ENCODE measurements at places on chromosomes 3 and 15.

DNA sequence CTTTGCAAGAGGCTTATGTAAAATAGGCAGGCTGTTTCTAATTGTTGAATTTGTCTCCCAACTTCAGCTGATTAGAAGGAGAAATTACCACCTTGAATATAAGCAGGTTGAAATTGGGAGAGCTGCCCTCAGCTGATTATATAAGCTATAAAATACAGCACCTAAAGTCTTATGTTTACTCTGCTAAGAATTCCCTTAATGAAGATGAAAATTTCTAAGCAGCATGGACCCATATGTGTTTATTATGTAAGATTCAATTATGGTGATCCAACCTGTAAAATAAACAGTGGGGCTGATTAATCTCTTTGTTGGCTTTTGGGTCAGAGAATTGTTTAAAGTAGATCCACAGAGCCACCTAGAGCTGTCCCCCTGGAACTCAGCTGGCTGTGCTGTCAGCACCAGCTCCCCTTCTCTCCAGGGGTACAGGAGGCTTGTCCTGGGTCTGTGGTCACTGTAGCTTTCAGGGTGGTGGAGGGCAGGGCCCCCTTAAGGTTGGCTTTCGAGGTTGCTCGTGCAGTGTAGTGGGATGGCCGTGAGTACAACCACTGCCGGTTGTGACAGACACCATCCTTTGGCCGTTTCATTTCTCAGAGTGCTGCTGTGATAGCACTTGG, 9.5 kb downstream of the SLCO3A1 start:
- no peak for DNase-seq

DNA sequence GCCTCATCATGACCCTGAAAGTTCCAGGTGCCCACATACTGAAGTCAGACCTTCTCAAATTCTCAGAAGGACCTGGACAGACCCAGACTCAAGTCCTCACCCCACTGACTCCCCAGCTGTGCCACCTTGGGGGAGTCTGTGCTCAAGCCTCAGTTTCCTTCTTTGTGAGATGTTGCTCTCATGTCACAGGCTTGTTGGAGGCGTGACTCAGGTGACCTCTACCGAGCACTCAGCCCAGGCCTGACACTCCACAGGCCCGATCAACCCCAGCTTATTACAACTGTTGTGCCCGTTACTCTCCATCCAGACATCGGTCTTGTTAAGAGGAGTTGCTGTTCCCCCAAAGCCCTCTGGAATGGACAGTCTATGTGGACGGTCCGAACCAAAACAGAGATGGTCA, 276.1 kb upstream of the LYSMD4 start:
- no peak for DNase-seq

DNA sequence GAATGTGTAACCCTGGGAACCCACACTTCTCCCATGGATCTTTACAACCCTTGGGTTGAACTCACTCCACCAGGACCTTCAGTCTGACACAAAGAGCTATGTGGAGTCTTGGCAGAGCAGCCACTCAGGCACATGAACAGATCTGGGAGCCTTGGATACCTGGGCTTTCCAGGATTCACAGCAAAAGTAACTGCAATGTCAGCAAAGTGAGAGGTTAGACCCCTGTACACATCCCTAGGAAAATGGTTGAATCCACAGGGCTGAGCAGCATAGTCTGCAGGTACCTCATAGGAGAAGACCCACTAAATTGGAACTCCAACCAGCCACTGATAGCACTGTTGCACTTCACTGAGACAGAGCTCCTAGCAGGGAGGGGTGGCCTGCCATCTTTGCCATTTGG, 59.6 kb downstream of the ILDR1 start:
- no peak for DNase-seq

DNA sequence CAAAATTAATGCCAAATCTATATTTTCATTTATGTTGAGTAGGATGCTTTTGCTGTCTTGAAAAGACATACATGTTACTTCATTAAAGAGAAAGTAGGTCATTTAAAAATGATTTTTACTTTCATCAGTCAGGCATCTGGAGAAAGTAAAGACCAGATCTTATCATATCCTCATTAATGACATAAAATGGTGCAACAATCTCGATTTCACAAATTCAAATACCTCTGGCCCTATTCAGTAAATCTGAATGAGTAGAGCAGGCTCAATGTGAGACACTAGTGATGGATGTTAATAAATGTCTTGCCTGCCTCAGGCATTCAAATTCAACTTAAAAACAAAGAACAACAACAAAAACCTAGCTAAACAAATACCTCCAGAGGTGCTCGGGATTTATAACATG, 714.1 kb downstream of the NAALADL2 start:
- no peak for DNase-seq

DNA sequence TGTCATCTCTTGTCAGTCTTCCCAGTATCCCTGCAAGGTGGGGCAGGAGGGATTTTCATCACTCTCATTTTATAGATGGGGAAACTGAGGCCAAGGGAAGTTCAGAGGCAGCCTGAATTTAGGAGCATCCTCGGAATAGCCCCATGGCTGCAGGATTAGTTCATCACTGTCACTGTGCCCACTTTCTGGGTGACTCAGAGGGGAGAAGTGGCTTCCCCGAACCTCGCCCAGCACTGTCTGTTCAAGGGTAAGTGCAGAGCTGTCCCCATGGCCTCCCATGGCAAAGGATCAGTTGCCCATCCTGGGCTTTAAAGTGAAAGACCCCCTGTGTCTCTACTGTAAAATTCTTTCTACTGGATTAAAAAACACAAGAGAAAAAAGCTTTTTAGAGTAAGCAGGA, 60.0 kb upstream of the SEC13 start:
- DNase-seq, result no peak

- DNase-seq, result no peak
These were observed 796.0 kb downstream of the ROBO2 start for GRCh38 chr3:77835921-77836320.

DNA sequence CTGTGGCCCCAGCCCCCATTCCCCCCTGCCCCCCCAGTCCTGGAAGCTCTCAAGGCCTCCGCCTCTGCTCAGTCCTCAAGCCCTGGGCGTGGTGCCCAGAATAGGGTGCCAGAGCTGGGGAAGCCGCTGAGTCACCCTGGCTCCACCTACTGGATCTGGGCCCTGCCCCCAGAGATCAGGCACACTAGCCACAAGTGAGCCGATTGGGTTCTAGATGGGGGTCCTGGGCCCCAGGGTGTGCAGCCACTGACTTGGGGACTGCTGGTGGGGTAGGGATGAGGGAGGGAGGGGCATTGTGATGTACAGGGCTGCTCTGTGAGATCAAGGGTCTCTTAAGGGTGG, 5.7 kb downstream of the EIF4G1 start:
- DNase-seq, result peak; percentile 72

DNA sequence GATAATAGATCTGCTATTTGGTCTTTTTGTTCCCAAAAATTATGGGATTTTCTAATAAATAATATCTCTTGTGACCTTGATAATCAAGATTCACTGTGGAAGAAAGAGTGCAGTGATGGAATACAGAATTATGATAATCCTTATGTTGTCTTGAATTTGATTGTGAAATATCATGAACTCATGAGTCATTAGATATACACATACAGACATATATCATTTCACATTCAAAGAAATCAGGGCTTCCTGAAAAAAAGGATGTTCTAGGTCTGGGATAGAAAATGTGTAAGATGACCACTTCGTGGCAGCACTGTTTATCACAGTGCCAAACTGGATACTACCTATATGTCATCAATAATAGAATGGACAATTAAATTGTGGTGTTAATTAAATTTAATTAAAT, 97.7 kb downstream of the DPH6 start:
- DNase-seq, result no peak

GRCh38 chr3:114223143-114223542, 14.2 kb downstream of the ZNF80 start:
- DNase-seq, result no peak

DNA sequence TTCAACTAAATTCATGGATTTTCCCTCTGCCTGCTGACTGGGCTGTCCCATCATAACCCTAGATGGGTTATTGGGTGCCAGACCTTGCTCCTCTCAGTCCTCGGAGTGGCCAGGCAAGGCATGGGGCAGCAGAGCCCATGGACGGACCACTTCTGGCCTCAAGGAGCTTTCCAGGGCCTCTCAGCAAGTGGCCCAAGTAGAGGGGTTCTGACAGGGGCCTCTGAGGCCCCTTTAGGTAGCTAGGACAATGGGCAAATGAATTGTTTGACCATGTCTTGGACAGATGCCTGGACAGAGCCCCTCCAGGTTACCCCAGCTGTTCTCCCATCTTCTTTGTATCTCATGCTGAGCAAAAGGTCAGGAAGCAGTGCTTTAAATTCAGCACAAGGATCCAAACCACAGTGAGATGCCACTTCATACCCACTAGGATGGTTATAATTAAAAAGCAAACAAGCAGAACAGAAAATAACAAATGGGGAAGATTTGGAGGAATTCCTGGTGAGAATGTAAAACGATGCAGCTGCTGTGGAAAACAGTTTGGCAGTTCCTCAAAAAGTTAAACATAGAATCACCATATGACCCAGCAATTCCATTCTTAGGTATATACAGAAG, 61.6 kb downstream of the SPSB4 start:
- no peak for DNase-seq

- no peak for DNase-seq
These were observed 626.2 kb downstream of the IGSF11 start for GRCh38 chr3:118408431-118408830.

GRCh38 chr3:146969356-146969755, 364.2 kb upstream of the PLSCR5 start:
- DNase-seq, result no peak

- no peak for DNase-seq
These were observed 12.6 kb downstream of the MTHFS start for GRCh38 chr15:79884204-79884596.

GRCh38 chr3:145457825-145458552, 703.0 kb downstream of the PLOD2 start:
- DNase-seq, result no peak

GRCh38 chr3:187646906-187647660, 23.1 kb downstream of the SST start:
- no peak for DNase-seq

GRCh38 chr3:143170074-143170473, 50.5 kb downstream of the CHST2 start:
- no peak for DNase-seq

- DNase-seq, result no peak
These were observed 466.2 kb upstream of the ADAMTS9 start for GRCh38 chr3:65153850-65154512.

- DNase-seq, result no peak
These were observed 587.1 kb upstream of the ZNF717 start for GRCh38 chr3:76372497-76372896.

GRCh38 chr15:62649793-62650420, 392.6 kb upstream of the TPM1 start:
- DNase-seq, result no peak

DNA sequence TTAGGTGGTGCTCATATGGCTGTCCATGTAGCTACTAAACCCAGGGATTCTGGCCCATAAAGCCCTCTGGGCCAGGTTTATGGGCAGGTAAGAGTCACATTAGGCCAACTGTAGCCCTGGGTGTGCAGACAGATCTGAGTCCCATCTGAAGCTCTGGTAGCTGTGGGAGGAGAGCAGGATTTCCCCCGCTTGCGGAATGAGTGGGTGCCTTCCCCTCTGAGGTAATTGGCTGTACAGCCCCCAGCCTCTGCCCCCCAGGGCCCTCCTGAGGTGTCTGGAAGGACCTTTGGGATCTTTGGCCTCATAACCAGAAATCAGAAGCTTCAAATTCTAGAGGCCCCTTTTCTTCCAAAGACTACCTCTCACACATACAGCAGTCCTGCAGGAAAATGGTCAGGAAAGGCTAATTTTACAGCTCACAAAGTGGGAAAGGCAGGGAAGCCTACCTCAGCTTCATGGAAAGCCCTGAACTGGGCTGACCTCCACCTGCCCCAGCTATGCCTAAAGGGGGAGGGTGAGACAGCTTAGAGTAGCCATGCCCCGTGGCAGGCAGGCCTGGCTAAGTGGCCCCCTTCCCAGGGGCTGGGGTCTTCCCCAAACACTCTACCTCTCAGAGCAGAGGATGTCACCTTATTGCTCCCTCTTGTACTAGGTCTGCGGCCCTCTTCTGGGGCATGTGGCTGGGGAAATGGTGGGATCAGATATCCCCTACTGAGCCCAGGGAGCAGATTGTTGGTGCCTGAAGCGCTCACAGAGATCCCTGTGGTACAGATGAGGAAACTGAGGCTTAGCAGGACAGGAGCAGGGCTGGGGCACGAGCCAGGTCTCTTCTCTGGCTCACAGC, 16.8 kb downstream of the HEMK1 start:
- no peak for DNase-seq

GRCh38 chr3:131401978-131402377, 20.4 kb downstream of the NUDT16 start:
- no peak for DNase-seq

DNA sequence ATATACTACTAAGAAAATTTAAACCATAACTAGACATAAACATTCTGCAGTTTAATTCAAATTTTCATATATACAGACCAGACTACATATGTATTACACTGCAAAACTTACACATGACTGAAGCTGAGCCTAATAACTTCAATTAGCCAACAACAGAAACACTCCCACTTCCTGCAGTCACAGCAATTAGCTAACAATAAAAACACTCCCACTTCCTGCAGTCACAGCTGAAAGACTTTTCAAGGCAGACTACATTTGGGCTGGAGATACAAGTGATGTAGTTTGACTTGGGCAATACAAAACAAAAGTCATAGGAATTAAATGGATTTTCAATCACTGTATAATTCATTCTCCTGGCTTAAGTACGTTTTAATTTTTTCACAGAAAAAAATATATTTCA, 10.3 kb downstream of the TM2D3 start:
- DNase-seq, result no peak

GRCh38 chr3:97981886-97982285, 9.7 kb upstream of the RIOX2 start:
- no peak for DNase-seq

DNA sequence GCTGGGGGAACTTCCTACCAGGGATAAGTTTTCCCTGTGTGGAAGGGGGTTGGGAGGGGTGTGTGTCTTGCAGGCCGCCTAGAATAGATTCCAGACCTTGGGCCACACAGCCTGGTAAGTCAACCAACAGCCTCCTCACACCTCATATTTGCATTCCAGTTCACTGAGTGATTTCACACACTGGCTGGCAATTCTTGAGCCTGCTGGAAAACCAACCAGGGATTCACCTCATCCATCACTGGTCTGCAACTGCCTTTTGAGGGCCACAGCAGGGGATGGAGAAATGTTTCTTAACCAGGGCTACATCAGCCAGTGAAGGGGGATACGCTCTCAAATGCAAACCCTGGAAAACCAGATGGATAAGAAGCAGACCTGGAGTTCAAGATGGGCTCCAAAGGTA, 2.0 kb downstream of the FSTL1 start:
- no peak for DNase-seq

DNA sequence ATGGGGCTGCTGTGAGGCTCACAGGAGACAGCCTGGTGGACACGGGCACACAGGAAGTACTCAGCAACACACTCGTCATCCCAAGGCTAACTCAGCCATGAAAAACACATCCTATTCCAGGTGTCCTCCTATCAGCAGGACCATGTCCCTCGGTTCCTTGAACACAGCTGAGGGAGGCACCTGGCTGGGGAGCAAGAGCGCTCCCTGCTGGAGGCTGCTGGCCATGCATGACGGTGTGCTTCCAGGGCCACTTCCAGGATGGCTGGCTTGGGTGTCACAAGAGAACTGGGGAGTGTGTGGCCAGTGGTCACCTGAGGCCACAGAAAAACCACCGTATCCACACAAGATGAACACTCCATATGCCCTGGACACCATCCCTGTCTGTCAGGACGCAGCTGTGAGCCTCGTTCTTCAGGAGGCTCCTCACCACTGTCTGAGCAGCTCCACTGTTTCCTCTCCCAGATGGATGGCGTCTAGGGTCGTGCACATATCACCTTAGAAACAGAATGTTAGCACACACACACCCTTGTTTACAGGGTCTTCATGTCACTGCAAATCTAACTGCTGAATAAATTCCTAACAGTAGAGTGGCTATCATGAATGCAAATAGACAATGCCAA, 31.0 kb downstream of the POC1A start:
- peak; percentile 30 for DNase-seq

- no peak for DNase-seq
These were observed 517.3 kb downstream of the MECOM start for GRCh38 chr3:169146179-169146665.

Data from Panc1 (cell line).